LHCN-M2 (cell line): ENCODE measurements at places on chromosomes 7 and 10.
A peak's percentile ranks its signal among the peaks of the same experiment; 100 is the strongest.

DNA sequence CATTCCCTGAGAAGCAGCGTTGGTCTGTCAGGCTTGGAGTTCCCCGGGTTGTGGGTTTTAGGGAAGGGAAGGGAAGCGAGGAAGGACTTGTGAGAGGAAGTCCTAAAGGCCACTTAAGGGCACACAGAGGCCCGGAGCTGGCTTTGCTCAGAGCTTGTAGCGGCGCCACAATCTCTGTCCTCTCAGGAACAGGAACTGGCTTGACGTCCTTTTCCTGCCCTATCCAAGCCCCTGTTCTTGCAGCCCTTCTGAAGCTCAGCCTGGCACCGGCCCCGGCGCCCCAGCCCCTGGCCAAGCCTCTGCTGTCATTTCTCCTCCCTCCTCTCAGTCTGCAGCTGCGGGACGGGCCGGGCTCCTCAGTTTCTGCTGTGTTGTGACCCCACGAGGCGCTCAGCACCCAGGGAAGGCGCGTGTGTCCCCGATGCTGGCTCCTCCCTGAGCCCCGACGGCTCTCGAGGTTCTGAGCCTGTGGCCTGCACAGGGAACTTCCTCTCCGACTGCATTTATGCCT, at the start of gene GIMAP8:
TSS of gene GIMAP8 (plus strand) at position 140 of the 511 bp plus-strand sequence. CDS start 16,069 bp downstream, outside the sequence.
- DNase-seq, result no peak

DNA sequence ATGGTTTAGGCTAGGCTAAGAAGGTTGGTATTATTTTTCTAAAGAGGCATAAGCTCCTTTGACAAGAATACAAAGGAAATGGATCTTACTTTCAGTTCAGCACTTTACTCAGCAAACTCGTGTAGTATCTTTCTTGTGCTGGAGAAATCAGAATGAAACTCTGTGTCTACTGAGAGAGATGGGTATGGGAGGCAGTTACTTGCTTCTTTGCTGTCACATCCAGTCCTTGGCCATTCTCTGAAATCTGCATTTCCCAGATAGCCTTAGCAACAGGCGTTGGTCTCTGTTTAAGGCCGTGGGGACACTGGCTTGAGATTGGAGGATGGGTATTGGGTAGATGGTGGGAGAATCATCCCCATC, 180.5 kb downstream of the NRP1 start:
- DNase-seq, result no peak

DNA sequence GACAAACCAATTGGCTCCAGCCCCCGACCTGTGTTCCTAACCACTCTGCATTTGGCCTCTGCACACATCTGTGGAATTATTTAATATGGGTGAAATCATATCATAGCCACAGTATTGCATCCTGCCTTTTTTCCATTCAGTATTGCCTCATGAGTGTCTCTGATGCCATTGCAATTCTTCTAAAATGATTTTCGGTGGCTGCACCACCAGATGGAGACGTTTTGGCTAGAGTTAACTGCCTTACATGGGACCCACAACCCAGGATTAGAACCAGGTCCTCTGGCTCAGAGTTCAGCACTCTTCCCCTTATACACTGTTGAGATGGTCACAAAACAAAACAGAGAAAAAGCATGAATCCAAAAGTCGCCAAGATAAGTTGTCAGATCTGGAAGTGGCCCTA, 180.8 kb downstream of the EMX2 start:
- DNase-seq, result no peak

DNA sequence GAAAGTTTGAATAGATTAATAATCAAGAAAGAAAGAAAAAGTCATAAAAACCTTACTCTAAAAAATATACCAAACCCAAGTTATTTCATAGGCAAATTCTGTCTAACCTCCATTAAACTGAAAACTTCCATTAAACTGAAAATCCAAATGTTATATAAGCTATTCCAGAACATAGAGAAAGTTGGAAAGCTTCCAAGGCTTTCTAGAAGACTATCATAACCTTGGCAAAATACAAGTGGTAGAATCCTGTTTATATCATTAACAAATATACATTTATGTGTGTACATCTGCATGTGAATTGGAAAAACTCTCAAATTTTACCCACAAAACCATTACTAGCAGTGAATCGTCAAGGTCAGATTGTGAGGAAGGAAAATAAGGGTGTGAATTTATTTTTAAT, 23.9 kb downstream of the TEX36 start:
- DNase-seq, result no peak

GRCh38 chr10:72407927-72408600, 53.3 kb upstream of the DNAJB12 start:
- no peak for DNase-seq

GRCh38 chr10:128301051-128301450, 174.8 kb upstream of the MKI67 start:
- DNase-seq, result no peak

- peak; percentile 1 for DNase-seq
These were observed 176.2 kb downstream of the GALNT17 start for GRCh38 chr7:71308096-71308495.

GRCh38 chr10:131655101-131655849, 245.5 kb upstream of the PPP2R2D start:
- DNase-seq, result no peak
